ENCODE measurements at places on chromosomes 5 and 9. TPM values are rescaled to one million over a fixed set of nuclear protein-coding genes. Genes with fewer than 3 reads are reported as not detected.

GRCh38 chr5:149370878-149371277, 8.2 kb downstream of the IL17B start:
- no peak for DNase-seq

The DMRT3 gene
- not detected for total RNA-seq

DNA sequence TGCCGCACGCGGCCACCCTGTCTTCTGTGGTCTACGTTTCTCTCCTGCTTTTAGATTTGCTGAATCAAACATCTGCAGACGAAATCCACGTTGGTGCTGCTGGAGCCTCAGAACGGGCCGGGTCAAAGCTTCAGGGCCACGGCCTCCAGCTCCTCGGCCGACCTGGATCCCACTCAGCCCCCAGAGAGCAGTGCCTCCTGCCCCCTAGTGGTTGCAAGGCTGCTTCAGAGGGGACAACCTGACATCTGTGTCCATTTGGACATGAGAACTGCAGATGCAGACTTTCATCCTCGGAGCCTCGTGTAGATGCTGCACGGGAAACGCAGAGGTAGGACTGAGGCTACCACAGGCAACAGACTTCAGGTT, 23.0 kb upstream of the SLC6A3 start:
- peak; percentile 66 for DNase-seq

DNA sequence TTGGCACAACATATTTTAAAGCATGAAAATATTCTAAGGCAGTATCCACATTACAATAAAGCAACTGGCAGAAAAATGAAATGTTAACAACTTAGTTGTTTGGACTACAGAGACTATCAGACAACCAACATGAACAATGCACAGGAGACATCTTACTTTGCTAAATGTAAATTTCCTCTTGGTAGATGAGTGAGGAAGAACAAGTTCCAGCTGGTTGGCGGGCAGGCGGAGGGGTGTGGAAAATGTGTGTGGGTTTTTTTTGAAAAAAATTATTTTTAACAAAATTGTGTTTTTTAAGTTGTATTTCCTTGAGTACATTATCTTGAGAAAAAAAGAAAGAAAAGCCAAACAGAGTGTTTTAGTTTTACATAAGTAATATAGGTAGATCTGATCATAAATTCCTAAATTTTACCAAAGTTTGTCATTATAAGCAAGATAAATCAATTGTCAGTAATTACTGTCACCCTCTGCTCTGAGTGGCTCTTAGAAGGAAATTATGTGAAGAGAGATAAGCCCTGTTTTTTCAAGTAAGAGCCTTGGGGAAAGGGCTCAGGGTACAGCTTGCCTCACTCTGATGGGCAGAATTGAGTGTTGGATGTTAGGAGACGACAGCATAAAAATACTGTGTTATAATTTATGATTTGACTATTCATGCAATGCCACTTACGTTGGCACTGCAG, 42.5 kb downstream of the TMEM167A start:
- DNase-seq, result no peak

DNA sequence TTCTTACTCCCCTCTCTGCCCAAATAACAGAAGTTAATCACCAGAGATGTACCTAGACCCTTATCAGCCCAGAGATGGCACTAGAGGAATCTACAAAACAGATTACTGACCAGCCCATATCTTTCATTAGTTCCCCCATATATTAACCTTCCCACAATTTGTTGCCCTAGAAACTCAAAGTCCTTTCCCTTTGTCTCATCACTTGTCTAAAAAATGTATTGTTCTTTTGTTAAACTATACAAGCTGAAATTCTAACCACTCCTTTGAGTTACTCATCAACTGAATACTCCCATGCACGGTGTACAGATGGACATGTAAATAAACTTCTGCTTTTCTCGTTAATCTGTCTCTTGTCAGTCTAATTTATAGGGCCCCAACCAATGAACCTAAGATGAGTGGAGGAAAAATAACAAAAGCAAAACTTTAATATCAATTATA, 130.9 kb downstream of the CCDC192 start:
- DNase-seq, result no peak

DNA sequence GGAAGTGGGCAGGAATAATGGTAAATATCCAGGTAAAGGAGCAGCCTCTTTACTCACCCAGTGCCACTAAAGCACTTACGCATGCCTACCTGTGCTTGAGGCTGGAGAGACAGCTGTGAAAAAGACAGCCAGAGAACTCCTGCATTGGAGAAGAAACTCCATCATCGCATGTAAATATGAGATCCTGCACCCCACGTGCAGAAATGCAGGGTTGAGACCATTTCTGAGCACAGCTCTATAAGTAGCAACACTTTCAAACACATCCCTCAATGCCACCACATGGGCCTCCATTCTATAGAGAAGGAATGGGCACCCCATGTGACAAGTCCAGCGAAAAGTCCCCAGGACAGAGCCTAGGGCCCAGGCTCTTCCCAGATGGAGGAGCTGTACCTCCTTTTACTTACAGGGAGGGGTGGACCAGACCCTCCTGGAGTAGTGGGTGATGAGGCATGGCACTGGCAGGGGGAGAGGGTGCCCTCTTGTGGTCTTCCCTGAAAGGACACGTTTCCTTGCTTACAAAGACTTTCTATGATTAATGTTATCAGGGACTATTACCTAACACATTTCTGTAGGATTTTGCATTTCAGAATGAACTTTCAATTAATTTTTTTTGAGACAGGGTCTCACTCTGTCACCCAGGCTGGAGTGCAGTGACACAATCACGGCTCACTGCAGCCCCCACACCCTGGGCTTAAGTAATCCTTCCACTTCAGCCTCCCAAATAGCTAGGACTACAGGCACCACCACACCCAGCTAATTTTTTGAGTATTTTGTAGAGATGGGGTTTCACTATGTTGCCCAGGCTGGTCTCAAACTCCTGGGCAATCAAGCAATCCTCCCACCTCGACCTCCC, 55.3 kb upstream of the IL17B start:
- DNase-seq, result no peak

The UTP15 gene
- total RNA-seq, result 17.7 TPM

DNA sequence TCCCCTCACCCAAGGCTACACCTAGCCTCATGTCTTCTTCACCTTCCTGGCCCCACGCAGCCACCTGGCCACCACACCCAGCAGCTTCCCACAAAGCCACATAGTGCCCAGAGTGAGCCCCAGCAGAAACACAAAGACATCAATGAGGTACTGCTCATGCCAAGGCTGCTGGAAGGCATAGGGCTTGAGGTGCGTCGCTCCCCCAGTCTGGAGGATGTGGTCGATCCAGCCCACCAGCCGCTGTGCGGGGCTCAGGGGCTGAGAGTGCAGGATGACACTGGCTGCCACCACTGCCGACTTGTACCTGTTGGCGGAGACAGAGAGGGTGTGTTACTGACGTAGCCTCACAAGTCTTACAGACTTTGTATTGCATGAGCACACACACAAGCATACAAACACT, 15.8 kb upstream of the CAPSL start:
- no peak for DNase-seq

GRCh38 chr5:96961053-96961452, 25.2 kb downstream of the LNPEP start:
- DNase-seq, result no peak

The SHISAL2B gene
- not detected for total RNA-seq

- DNase-seq, result no peak
Observed at GRCh38 chr9:127654619-127655018, 42.5 kb downstream of the STXBP1 start.

DNA sequence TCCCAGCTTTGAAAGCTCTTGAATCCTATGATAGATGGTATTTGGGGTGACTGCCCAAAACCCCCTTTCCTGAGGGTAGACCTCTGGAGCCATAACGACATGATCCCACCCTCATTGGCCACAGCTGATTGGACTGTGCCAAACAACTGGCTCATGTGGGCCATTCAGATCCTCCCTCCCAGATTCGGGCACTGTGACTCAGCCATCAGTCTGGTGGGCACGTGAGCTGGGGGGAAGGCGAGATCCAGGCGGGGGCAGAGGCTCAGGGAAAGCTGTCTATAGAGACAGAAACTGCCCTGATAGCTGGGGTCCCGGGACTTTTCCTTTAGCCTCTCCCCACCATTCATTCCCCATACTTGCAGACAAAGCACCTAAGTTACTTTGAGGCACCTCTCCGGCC, 15.1 kb upstream of the NCS1 start:
- no peak for DNase-seq

The IFNA17 gene
- total RNA-seq, result not detected

- DNase-seq, result no peak
Observed at GRCh38 chr9:38041564-38042243, 27.3 kb downstream of the SHB start.

- DNase-seq, result no peak
Observed at GRCh38 chr5:78523314-78524193, 125.0 kb downstream of the LHFPL2 start.

- no peak for DNase-seq
Observed at GRCh38 chr9:133073086-133074014, 11.6 kb downstream of the CEL start.

- no peak for DNase-seq
Observed at GRCh38 chr9:100567856-100568255, 10.0 kb upstream of the CAVIN4 start.

DNA sequence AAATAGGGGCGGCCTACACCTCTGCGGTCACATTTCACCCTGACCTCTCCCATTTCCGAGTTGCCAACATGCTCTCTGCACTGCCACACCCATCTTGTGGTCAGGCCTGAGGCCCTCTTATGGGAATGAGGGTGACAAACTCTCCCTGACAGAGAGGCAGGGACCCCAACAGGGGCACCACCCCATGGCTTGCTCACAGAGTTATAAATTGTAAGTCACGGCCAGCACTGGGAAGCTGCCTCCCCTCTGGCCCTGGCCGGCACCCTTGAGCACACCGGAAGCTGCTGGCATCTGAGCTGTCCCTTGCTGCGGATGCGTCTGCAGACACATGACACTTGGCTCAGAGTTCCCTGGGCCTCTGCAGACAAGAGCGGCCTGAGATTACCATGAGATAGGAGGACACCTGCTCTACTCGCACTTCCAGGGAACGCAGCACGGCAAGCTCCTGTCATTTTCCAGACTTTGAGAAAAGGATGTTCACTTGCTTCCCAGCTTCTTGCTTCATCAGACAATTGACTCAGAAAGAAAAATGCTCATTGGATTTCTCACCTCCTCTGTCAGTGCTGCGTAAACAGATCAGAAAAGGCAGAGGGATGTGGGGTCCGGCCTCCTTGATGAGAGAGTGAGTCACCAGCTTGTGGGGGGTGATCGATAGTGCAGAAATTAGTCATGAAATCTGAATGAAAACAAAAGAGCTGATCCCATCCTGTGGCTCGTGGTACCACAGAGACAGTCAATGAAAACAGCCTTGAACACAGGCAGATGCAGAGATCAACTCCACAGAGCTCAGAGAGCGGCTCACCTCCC, 269.8 kb downstream of the SYK start:
- no peak for DNase-seq

The REEP2 gene
- 13.0 TPM for total RNA-seq

DNA sequence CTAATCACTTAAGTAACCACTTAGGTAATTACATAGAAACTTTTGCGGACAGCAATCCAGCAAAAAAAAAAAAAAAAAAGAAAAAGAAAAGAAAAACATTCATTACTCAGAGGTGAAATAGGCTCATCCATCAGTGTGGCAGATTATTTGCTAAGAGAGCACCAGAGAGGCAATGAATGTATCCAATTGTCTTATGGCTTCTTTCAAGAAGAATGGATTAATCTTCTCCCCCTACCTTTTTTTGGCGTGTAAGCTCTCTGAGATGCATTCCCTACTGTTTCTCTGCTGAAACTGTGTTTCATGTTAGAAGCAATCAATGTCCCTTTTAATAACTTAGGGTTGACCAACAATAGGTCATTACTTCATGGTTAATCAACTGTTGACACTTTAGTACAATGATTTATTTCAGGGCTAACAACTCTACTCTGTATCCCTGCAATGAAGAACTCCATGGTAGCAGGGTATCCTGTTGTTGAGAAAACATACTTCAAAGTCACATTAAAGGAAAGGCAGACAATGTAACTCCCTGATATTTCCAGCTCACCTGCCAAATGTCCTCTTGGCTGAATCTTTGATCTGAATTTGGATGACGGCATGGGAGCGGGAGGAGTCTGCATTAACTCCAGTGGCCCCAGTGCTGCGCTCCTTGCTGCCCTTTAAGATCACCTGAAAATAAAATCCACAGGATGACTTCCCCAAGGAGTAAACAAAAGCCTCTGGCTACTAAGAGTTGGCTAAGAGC, 57.6 kb downstream of the KIF24 start:
- DNase-seq, result no peak

All from posterior vena cava (tissue), 2 donors.